ENCODE measurements at places on chromosomes 16 and 17. TPM values are rescaled to one million over a fixed set of nuclear protein-coding genes. Genes with fewer than 3 reads are reported as not detected.

DNA sequence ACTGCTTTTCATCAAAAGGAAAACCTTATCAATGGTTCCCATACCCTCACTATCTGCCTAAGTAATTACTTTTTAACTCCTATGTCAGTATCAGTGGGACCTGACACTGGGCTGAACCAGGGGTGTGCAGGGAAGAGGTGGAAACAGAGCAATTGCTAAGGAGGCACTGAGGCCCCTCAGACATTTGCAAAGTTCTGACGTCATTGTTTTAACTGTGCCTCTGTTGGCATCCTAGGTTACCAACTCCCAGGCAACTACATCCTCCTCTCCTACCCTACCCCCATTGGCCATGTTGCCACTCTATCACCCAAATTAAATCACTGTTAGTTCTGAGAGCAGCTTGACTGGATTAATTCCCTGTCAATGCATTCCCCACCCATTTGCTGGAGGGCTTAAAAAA is 8.0 kb upstream of the WWOX start:
- DNase-seq: no peak

GRCh38 chr16:89094252-89094879 is 714 bp downstream of the ACSF3 start:
- DNase-seq: peak; percentile 9

SNX11 gene
- total RNA-seq: 9.0 TPM

GUCY2D gene
- not detected for total RNA-seq

ASPA gene
- 4.6 TPM for total RNA-seq

Measured in fibroblast of lung (primary cell).